ENCODE measurements at places on chromosomes 1 and 21. TPM values are rescaled to one million over a fixed set of nuclear protein-coding genes. Genes with fewer than 3 reads are reported as not detected.

The DSCAM gene
- under 0.01 TPM for total RNA-seq

The FTCD gene
- not detected for total RNA-seq

The TIMM17A gene
- 62.6 TPM for total RNA-seq

The C1orf141 gene
- total RNA-seq, result not detected

The IL22RA1 gene
- not detected for total RNA-seq
